ENCODE measurements at places on chromosomes 1 and 21. TPM values are rescaled to one million over a fixed set of nuclear protein-coding genes. Genes with fewer than 3 reads are reported as not detected.

Gene TMPRSS15
- polyA plus RNA-seq = 0.02 TPM

GRCh38 chr1:190679454-190679853 lies 201.8 kb upstream of the BRINP3 start:
- H3K27me3 ChIP-seq = no peaks in the 10 kb centered on the region
- DNase-seq = no peak
- no peaks in the 10 kb centered on the region for H3K36me3 ChIP-seq
- H3K4me3 ChIP-seq = no peak overlapping the region
- H3K4me1 ChIP-seq = no peaks in the 10 kb centered on the region

GRCh38 chr1:231279081-231279480 lies 38.1 kb downstream of the GNPAT start:
- no peaks in the 10 kb centered on the region for H3K27me3 ChIP-seq
- H3K4me1 ChIP-seq = no peaks in the 10 kb centered on the region
- peaks cover 33% of the 10 kb centered on the region for H3K36me3 ChIP-seq
- no peak overlapping the region for H3K27ac ChIP-seq
- H3K4me3 ChIP-seq = no peak overlapping the region

DNA sequence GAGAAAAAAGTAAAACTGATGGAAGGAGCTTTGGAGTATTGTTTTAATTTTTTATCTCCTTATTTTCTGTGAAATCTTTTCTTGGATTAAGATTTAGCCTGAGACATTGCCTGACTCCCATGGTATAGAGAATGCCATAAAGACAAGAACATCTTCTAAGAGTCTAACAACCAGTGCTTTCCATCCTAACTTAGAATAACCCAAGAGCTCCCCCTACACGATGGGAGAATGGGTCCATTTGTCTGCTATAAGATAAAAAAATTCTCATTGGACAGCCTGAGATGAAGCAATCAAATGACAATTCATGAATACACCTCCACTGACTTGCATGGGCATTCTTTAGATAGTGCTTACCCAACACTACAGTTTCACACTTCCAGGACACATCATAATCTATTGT lies 478.1 kb downstream of the TTLL7 start:
- H3K4me1 ChIP-seq = no peaks in the 10 kb centered on the region
- no peak overlapping the region for H3K27ac ChIP-seq

GRCh38 chr1:170247751-170248521 lies 102.2 kb downstream of the NTMT2 start:
- H3K4me3 ChIP-seq = no peak overlapping the region
- no peak for DNase-seq
- no peaks in the 10 kb centered on the region for H3K36me3 ChIP-seq
- H3K4me1 ChIP-seq = no peaks in the 10 kb centered on the region
- no peaks in the 10 kb centered on the region for H3K27me3 ChIP-seq
- no peak overlapping the region for H3K27ac ChIP-seq

Measured in thymus (tissue), 14 donors.